GM18507 (cell line): ENCODE measurements at places on chromosomes 7 and 10.

DNA sequence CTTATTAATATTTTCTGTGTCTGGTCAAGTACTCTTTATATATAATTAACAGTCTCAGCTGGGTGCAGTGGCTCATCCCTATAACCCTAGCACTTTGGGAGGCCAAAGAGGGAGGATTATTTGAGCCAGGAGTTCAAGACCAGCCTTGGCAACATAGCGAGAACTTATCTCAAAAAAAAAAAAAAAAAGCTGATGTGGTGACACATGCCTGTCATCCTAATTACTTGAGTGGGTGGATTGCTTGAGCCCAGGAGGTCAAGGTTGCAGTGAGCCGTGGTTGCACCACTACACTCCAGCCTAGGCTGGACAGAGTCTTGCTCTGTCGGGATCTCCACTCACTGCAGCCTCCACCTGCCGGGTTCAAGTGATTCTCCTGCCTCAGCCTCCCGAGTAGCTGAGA is 6.7 kb upstream of the ELOVL3 start:
- no peak for DNase-seq

DNA sequence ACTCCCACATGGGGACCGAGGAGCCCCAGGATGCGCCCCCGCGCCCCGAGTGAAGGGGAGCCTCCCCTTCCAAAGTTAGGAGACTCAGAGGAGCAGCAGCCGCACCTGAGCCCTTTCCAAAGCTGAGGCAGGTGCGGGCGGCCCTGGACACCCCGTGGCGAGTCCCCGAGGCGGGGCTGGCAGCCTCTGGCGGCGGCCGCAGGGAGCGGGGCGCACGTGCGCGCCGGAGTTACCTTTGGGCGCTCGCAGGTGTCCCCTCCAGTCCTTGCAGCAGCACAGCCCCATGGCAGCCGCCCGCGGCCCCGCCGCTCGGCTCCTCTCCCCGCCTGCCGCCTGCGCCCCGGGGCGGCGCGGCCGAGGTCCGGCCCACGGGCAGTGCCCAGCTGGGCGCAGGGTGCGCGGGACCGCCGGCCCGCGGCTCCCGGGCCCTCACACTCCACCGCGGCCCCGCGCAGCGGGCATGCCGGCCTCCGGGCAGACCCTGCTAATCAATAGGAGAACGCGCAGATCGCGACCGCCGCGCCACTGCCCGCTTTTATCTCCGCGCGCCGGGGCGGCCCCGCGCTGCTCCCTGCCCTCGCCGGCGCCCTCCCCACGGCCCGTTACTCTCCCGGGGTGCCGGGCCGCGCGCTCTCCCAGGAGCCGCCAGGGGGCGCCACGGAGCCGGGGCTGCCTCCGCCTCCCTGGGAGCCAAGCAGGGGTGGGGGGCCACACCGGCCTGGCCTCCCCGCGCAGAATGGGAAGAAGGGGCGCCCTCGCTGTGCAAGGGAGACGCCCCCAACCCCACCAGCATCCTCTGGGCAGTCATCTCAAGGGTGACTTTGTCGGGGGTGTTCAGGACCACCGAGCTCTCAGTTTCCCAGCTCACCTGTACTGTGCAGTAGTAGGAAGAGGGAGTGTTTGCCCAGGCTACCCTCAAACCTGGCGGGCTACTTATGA is 80.8 kb downstream of the ARHGAP22 start:
- no peak for DNase-seq

DNA sequence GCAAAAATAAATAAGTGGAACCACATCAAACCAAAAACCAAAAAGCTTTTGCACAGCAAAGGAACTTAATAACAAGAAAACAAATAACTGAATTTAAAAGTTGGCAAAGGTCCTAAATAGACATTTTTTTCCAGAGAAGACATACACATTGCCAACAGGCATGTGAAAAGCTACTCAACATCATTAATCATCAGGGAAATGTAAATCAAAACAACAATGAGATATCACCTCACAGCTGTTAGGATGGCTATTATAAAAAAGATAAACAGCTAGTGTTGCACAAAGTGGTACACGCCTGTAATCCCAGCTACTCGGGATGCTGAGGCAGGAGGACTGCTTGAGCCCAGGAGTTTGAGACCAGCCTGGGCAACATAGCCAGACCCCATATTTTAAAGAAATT is 2.2 kb upstream of the SUN3 start:
- DNase-seq, result no peak

- DNase-seq, result no peak
Observed at GRCh38 chr10:96304230-96304629, at the start of gene DNTT. Gene DNTT, plus strand, starts transcription at chr10:96304434. Its CDS starts 64 bp downstream, at chr10:96304498.

DNA sequence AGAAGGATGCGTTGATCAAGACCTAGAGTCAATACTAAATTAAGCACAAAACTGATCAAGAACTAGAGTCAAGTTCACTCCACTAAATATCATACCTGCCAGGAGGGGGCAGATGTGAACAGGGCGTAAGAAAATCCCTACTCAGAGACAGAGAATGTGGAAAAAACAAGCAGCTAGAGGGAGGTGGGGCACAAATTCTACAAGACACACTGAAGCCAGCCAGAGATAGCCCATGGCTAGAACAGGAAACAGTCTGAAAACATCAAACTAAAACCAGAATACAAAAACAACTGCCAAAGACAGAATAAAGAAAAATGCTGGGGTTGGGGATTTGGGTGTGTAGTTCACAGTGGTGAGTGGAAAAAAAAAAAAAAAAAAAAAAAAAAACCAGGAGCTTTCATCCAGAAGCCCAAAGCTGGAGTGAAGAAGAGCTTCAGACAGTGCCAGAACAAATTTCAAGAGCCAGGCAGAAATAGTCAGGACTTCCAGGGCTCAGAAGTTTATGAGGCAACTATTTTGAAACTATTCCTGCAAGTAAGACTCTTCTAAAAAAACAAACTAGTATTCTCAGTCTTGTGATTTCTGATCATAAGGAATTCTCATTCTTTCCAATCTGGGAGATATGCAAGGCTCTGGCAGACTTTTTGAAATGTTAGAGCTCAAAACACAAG is 118.3 kb downstream of the CCDC71L start:
- peak; percentile 32 for DNase-seq

- no peak for DNase-seq
Observed at GRCh38 chr10:129525401-129525801, 58.4 kb downstream of the MGMT start.

- DNase-seq, result no peak
Observed at GRCh38 chr7:52944921-52945320, 90.5 kb upstream of the POM121L12 start.

GRCh38 chr10:114002422-114002821 is 41.2 kb upstream of the ADRB1 start:
- no peak for DNase-seq

DNA sequence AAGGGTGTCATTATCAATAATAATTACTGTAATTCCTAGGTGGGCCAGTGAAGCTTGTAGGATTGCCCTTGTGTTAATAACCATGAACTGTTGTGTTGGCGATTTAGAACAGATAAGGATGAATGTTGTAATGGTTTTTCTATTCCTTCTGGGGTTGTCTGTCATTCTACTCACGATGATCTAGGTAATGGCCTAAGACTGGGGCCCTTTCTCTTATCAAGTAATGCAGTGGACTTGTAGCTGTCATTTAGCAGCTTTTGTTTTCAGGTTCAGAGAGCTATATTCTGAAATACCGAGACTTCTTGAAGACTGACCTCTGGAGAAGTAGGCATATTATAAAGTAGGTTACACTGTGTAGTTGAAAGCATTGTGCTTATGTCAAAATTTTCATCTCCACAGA is 110.2 kb downstream of the TAF3 start:
- DNase-seq, result no peak

- DNase-seq, result no peak
Observed at GRCh38 chr10:110344622-110345021, 39.9 kb upstream of the SMNDC1 start.

DNA sequence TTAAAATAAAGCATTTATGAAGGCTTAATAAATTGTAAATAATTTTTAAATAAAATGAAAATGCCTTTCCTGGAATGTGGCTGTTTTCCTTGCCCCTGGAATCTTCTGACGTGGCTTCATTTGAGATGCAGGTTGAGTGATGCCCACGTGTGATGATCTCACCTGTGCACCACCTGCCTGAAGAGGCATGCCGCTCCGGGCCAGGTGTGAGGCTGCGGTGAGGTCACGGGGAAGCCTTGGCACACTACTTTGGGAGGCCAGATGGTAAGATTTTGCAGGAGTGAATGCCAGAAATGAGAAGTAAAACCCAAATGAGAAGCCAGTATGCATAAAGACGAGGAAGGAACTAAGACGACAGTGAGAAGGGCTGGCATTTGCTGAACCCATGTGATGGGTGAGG is 36.2 kb downstream of the GOT1 start:
- no peak for DNase-seq

- DNase-seq, result no peak
Observed at GRCh38 chr10:114313866-114314265, 74.8 kb downstream of the VWA2 start.

DNA sequence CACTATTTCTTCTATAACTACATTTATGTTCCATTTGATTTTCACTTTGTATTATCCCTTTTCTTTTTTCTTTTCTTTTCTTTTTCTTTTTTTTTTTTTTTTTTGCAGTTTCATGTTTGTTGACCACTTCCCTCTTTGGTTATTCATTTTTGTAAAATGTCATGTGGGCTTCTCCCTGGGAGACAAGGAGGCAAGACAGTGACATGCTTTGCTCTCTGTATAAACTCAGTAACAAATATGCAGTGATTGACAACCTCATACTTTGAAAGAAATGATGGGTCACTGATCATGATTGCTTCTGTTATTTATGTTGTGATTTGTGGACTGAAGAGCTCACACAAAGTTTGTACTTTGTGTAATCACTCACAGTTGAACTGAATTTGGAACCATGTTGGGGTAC is 90.2 kb upstream of the ABI1 start:
- DNase-seq, result no peak

- DNase-seq, result no peak
Observed at GRCh38 chr10:112979927-112980326, 29.9 kb downstream of the TCF7L2 start.

- DNase-seq, result no peak
Observed at GRCh38 chr7:47571331-47572093, 10.4 kb downstream of the TNS3 start.

GRCh38 chr10:2476812-2477553 is 590.4 kb upstream of the PFKP start:
- DNase-seq, result no peak

GRCh38 chr10:70088308-70088698 is 35.7 kb downstream of the MACROH2A2 start:
- DNase-seq, result no peak

GRCh38 chr10:132690821-132691610 is 94.9 kb downstream of the NKX6-2 start:
- no peak for DNase-seq

DNA sequence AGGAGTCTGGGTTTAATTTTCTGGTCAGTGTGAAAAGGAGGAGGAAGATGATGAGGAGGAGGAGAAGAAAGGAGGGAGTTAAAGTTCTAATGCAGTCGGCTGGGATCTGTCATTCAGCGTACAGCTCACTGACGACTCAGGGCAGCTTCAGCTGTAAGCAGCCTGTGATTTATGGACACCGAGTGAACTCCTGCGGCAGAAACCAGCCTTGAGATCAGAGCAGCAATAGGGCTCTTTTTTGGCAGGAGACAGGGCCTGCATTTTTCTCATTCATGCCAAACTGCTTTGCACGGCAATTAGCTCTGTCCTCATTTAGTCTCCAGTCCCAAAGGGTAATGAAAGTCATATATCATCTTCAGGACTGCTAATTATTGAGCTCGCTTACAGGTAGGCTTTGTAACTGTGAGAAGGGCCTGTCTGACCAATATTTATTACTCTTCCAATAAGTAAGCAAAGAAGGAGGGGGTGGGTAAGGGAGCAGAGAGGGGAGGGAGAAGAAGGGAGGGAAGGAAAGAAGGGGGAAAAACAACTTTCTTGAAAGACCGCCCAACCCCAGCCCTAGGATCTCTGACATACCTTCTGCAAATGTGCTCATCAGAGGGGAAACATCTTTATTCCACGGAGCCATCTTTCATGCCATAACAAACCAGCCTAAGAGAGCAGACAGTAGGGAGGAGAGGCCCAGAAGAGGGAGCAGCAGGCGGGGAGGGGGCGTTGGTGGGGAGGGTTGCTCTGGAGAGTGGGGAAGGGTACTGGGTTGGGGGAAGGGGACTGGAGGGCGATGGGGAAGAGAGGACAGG is 48.1 kb upstream of the COMTD1 start:
- no peak for DNase-seq

DNA sequence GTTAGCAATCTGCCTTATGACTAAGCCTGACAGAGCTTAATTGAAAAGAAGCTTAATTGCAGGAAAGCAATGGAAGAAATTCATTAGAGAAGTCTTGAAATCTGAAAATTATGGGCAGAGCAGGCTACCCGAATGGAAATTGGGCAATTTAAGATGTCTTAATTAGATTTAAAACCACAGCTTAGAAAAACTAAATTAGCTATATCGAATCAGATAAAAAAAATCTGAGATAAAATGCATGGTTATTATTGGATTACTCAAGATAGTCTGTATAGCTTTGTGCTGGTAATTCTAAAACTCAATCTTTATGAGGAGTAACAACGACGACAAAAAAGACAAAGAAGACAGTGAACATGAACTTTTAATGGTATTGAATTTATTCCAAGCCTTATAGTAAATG is 248.1 kb upstream of the LRRN3 start:
- DNase-seq, result no peak

DNA sequence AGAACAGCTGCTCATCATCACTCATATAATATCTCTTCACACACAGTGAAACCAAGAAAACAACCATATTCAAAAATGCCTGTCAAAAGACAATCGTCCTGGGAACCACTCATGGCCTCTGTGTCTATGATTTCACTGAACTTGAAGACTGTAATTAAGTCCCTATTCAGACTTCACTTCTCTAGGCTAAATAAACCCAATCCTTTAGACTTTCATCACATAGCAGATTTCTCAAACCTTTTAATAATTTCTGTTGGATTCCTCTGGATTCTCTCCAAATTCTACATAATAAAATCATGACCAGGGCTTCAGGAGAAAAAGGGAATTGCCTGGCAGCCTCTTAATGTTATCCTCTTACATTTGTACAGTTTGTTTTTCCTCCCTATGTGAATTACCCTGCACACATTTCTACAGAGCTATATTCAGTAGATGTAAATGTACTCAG is 201.1 kb downstream of the LRRN3 start:
- DNase-seq, result no peak
